ENCODE measurements at places on chromosomes 4 and X.

DNA sequence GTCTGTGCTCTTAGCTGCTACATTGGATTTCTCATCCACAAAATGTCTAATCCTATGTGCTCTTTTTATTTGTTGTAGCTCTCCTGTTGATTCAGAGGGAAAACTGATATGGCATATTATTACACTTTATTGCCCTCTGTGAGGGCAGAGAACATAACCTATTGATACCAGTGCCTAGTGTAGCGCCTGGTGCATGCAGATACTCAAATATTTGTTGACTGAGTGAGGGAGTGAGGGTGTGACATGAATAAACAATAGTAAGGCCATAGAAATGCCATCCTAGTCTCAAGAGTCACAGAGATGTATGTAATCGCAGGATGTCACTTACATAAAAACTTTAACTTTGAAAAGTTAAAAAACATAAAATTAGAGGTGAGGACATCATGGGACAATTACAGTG lies 159.1 kb downstream of the SHROOM3 start:
- DNase-seq = no peak

- no peak for DNase-seq
These were observed 21.4 kb downstream of the ZCCHC13 start for GRCh38 chrX:74325130-74326059.

- DNase-seq = no peak
These were observed 34.1 kb downstream of the MOB1B start for GRCh38 chr4:70936200-70936787.

DNA sequence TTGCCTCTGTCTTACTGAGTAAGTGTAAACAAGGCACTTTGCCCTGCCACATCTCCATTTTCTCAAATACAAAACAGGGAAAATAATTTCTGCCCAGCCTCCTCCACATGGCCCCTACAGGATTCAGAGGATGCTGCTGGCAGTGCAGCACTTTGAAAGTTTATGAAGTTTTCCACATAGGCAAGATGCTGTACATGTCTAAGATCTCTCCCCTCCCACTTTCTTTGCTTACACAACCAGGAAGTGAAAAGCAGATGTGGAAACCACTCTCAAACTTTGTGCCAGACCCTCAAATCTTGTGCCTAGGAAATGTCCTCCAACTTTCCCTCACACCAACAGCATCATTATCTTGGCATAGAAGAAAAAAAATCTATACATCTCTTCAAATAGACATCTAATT lies 257.0 kb upstream of the LDB2 start:
- no peak for DNase-seq

- DNase-seq = no peak
These were observed 1008.9 kb upstream of the PCDH7 start for GRCh38 chr4:29711226-29711625.

GRCh38 chr4:114866901-114867670 lies 246.3 kb downstream of the NDST4 start:
- no peak for DNase-seq

- DNase-seq = no peak
These were observed at the start of gene SPP1 for GRCh38 chr4:87975466-87975865. Gene SPP1, plus strand, starts transcription at chr4:87975714. Its CDS starts 1,182 bp downstream, at chr4:87976896.

- DNase-seq = no peak
These were observed 36.5 kb downstream of the TBC1D9 start for GRCh38 chr4:140719686-140720085.

DNA sequence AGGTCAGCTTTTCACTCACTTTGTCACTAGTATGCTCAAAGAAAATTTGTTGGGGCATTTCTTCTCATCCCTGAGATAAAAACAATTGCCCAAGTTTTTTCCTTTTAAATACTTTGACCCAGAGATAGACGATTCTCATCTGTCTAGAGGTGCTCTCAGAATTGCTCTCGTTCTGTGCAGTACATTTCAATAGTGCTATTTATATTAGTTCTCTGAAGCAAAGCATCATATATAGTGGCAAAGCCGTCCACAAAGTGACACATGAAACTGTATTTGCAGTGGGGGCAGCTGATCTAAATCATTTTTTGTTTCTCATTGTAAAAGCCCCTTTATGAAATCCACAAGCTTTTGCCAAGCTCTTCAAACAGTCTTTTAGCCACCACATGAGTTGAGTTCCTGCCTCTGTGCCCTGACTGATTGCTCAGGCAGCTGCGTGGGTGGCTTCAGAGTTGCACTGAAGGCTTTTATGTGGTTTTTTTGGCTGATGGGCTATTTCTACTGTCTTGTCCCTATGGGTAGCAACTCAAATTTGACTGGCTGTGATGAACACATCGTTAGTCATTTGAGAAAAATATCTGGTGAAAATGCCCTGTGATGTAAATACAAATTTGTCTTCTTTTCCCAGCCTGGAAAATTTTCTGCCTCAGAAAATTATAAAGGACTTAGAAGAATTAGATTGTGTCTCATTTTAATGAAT lies 119.1 kb upstream of the OTUD4 start:
- peak; percentile 18 for DNase-seq

DNA sequence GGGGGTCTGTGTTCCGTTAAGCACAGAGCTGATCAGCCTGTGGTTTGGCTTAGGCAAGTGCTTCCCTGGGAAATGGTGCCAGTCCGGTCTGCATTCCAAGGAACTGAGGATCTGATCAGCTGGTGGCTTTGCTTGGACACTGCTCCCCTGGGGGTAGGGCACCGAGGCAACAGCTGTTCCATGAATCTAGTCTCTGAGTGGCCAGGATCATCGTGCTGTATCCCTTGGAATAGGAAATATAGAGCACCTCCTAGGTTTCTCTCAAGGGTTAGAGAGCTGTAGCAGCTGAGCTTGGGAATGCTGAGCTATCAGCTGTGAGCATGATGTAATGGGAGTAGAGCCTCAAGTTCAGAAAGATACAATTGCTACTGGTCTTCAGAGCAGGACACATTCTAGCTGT lies 863.9 kb downstream of the RAPGEF2 start:
- no peak for DNase-seq

GRCh38 chr4:43238585-43238984 lies 346.1 kb downstream of the GRXCR1 start:
- DNase-seq = no peak

DNA sequence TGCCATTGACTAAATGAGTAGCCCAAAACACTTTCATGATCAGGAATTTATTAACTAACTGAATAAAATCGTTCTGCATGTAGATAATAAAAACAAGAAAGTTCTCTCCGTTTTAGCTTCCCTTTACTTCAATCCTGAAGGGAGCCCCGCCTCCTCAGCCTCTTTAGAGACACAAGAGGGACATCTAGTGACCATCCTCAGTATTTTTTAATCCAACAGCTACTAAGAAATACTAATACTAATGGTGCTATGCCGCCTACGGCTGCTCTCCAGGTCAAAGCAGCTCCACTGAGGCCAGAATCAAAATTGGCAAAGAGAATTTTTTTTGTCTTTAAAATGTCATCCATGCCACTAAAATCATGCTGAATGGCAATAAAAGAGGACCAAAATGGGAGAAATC lies 3.2 kb upstream of the PCDH19 start:
- no peak for DNase-seq

- DNase-seq = no peak
These were observed 162.7 kb upstream of the MBNL3 start for GRCh38 chrX:132651421-132652086.

GRCh38 chr4:87118826-87119225 lies 101.6 kb downstream of the KLHL8 start:
- no peak for DNase-seq

- no peak for DNase-seq
These were observed at the start of gene MEPE for GRCh38 chr4:87832669-87833068. Gene MEPE, plus strand, starts transcription at chr4:87832969. Its CDS starts 1,746 bp downstream, at chr4:87834715.

GRCh38 chr4:13527192-13527980 lies 16.9 kb downstream of the NKX3-2 start:
- no peak for DNase-seq

GRCh38 chr4:145719752-145720624 lies 40.0 kb downstream of the C4orf51 start:
- no peak for DNase-seq

DNA sequence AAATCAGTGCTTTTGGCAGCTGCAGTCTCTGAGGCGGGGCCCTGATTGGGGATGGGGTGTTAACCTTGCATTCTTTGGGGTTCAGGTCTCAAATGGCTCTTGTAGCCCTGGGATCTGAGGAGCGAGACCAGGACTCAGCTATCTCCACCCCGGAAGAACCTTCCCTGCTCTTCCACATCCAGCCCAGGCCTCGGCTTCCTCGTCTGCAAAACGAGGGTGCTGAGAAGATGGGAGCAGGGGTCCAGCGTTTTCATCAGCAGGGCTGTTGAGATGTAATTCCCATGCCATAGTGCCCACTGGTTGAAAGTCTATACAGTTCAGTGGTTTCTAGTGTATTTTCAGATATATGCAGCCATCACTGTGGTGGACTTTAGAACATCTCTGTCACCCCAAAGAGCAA lies 34.6 kb upstream of the WFS1 start:
- DNase-seq = no peak

DNA sequence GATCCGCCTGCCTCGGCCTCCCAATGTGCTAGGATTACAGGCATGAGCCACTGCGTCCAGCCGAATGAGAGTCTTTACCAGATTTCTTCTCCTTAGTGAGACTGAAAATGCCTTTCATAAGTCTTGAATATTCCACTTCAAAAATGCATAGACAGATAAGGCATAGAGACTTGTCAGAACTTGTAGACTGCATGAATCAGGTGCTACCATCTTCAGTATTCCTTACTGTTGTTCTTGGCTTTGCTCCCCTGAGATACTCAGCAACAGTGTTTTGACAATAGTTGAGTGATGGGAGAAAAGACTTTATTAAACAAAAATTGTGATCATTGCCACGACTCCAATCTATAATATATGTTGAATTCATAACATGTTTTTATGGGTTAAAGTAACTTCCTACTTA lies 11.0 kb downstream of the TKTL2 start:
- no peak for DNase-seq

- DNase-seq = no peak
These were observed 9.2 kb downstream of the PDE6B start for GRCh38 chr4:634599-634985.

GRCh38 chr4:172153719-172154118 lies 340.5 kb downstream of the GALNTL6 start:
- DNase-seq = no peak

DNA sequence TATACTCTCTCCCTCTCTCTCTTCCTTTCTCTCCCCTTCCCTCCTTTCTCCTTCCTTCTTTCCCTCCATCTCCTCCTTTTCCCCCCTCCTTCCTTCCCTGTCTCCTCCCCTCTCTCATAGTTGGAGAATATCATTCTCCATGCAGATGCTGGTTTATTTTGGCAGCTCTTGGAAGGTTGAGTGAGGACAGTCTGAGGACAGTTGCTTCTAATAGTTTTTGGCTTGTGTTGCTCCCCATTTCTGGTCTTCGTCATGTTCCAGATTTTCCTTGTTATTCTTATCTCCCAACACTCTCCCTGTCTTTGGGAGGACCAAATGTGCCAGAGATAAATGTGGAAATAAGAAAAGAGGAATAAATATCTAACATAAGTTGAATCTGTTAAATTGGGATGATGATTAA lies 263.0 kb downstream of the FRMPD4 start:
- no peak for DNase-seq

GRCh38 chr4:114311787-114312186 lies 286.8 kb upstream of the UGT8 start:
- DNase-seq = no peak

DNA sequence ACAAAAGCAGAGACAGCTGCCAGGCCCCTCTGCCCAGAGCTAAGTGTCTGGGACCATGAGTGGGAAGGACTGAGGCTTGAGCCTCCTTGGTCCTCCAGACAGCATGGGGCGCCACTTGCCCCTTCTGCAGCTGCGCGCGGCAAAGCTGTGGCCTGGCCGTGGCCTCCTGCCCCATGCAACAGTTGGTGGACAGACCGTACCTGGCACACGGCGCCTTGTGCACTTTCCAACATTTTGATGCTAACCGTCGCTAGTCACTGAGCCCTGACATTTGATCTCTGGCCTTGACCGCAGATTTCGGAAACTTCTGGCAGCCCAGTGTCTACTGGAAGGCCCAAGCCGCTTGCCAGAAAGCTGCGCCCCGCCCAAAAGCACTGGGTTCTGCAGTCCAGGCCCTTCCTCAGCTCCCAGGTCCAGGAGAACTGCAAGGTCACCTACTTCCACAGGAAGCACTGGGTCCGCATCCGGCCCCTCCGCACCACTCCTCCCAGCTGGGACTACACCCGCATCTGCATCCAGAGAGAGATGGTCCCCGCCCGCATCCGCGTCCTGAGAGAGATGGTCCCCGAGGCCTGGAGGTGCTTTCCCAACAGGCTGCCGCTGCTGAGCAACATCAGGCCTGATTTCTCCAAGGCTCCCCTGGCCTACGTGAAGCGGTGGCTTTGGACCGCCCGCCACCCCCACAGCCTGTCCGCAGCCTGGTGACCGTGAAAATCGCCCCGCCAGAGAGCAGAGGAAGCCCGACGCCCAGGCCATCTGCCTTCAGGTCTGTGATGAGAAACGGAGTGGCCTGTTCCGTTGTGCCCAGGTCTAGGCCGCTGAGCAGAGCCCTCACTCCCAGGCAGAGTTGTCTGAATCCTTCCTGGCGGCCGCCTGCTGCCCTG lies 35.3 kb upstream of the CA5B start:
- no peak for DNase-seq

- DNase-seq = no peak
These were observed 29.6 kb downstream of the SLC16A2 start for GRCh38 chrX:74450803-74451449.

DNA sequence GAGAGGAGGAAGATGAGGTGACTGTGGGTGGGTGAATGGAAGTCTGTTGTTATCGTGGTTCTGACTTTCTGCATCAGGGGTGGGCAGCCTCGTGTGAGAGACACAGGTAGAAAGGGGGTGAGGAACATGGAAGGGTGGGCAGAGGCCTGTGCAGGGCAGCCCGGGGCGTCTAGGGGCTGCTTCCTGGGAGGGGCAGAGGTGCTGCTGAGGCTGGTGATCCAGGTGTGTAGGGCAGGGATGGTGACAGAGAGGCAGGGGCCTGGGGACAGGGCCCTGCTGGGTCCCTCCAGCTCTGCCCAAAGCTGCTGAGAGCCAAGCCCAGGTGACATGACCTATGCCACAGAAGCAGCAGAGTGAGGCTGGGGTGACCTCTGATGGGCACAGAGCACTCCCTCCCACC lies 89.7 kb upstream of the C4orf50 start:
- no peak for DNase-seq

DNA sequence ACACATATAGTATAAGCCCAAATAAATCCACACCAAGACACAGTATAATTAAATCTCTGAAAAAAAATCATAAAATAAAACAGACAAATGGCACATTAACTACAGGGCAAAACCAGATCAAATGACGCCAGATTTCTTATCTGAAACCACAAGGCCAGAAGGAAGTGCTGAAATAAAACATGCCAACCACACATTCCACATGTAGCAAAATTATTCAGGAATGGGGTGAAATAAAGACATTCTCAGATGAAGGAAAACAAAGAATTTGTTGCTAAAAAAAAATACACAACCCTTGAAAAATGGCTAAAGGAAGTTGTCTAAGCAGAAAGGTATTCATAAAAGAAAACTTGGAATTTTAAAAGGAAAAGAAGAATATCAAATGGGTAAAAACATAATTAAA lies 4.5 kb upstream of the DCAF12L1 start:
- no peak for DNase-seq

GRCh38 chr4:76476571-76476970 lies 41.5 kb downstream of the SHROOM3 start:
- no peak for DNase-seq
